ENCODE measurements at places on chromosomes 7 and 10.

DNA sequence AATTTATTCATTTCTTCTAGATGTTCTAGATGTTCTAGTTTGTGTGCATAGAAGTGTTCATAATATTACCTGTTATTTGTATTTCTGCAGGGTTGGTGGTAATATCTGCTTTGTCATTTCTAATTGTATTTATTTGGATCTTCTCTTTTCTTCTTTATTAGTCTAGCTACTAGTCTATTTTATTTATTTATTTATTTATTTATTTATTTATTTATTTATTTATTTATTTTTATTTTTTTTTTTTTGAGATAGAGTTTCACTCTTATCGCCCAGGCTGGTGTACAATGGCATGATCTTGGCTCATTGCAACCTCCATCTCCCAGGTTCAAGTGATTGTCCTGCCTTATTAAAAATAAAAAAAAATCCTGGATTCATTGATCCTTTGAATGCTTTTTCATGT, 114.8 kb upstream of the THSD7A start:
- no peak for DNase-seq

GRCh38 chr7:134616611-134617010, 30.0 kb upstream of the BPGM start:
- DNase-seq = no peak

DNA sequence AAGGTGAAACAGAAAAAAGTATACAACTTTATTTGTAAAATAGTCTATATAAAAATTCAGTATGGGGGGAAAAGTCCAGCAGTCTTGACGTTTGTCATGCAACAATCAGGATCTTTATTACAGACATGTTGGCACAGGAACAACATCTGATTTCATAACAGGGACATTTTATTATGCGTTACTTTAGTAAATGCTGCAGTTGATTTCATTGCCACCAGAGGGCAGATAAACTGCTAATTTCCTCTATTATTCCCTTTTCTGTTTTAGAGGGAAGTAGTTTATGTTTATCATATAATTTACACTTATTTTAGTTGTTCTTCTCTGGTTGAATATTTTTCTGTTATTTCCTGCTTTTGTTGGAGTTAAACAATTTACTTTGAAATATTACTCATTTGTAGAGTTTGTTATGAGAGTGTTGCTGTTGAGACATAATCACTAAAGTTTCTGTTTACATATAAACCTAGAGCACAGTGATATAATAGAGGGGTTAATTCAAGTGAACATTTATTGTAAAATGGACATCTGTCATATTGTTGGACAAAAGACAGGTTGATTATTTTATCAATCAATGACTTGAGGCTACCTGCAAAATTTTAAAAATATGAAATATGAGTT, 3.3 kb downstream of the PLXDC2 start:
- DNase-seq = no peak

DNA sequence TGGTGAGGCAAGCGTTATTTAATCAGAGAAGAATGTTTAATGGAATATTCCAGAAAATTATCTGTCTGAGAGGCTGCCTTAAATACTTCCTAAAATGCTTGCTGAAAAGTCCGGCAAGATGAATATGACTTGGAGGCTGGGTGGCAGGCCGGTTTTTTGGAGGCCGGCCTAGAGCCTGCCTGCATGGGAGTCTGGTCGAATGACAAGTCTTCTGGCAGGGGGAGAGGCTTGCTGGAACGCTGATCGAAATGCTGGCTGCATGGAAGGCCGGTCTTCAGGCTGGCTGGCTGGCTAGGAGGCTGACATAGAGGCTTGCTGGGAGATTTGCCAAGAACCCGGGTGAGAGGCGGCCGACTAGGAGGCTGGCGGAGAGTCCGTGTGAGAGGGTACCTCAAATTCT, 135.7 kb downstream of the OR13A1 start:
- DNase-seq = no peak

DNA sequence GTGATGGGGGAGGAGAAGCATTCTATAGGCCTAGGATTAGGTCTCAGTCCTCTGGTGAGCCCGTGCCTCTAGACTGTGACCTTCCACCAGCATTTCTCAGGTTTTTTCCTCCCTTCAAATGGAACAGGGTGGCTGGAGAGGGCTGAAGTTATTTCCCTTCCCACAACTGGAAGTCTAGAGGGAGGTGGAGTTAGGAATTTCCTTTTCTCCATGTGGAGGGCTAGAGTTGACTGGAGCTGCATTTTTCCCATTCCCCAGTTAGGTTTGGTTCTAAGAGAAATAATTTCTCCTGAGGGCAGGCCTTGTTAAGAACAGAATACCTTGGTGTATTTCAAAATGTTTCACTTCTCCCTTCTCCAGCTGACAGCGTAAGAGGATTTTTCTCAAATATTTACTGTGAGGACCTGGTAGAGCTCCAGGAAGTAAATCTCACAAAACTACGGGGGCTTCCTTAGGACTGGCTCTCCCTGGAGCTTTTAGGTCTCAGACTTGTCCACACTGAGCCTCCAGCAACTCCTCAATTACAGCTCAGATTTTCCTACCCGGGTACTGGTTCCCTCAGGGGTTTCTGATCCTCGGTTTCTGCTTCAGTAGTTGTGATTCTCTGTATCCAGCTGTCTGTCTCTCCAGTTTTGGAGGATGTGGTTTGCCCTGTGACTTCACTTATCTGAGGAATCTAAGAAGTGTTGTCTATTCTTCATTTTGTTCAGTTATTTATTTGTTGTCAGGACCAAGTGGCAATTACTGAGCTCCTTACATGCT, 6.0 kb upstream of the REEP3 start:
- DNase-seq = no peak

DNA sequence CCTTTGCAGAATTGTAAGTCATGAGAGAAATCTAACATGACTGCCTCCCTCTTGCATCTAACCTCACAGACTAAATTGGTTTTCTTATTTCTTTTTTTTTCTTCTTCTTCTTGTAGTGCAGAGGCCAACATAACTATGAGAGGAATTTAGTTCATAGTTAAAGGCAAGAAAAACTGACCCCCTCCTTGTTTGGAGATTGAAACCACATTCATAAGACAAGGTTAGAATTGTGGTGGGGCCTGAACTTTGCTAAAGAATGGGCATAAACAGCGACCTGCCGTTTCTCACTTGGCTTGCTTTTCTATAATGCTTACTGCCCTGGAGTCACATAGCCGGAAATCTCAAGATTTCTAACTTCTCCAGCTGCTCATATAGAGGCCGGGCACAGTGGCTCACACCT, 2.4 kb upstream of the POLM start:
- no peak for DNase-seq

DNA sequence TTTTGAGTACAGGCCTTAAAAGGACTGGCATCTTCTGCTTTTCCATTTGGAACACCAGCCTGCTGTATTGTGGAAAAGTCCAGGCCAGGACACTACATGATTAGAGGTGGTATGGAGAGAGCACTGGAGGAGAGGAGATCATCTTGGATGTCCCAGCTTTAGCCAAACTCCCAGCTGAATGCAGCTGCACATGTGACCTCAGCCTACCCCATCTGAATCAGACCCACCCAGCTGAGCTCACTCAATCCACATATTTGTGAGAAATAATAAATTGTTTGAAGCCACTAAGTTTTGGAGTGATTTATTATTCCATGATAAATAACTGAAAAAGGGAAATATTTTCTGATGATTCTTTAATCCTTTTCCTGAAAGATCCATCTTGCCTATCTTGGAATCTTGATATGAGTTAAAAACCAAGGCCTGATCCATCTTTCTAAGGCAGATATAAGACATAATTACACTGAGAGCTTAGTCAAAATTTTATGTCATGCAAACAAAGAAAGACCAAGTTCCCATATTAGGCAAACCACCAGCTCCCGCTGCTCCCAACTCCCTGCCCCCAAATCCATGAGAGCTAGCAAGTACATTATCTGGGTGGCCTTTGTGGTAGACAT, 55.1 kb upstream of the TRIL start:
- no peak for DNase-seq

- DNase-seq = no peak
Measured at GRCh38 chr7:45086331-45087065, 2.3 kb downstream of the NACAD start.

DNA sequence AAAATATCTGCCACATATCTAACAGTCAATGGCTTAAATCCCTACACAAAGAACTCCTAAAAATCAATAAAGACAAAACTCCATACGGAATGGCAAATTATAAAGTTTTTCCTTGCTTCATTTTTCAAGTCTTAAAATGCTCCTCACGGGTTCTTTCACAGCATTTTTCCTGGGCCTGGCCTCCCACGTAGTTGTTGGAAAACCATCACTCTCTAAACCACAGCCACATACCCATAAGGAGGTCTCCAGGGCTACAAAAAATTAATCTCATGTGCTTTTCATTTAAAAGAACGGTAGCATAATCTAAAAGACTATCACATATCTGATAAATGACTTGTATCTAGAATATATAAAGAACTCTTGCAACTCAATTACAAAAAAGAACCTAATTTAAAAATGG, 2.9 kb downstream of the COA1 start:
- DNase-seq = no peak

GRCh38 chr7:68971634-68972340, 626.5 kb upstream of the AUTS2 start:
- no peak for DNase-seq

- DNase-seq = no peak
Measured at GRCh38 chr7:112140600-112140999, 65.6 kb downstream of the DOCK4 start.

DNA sequence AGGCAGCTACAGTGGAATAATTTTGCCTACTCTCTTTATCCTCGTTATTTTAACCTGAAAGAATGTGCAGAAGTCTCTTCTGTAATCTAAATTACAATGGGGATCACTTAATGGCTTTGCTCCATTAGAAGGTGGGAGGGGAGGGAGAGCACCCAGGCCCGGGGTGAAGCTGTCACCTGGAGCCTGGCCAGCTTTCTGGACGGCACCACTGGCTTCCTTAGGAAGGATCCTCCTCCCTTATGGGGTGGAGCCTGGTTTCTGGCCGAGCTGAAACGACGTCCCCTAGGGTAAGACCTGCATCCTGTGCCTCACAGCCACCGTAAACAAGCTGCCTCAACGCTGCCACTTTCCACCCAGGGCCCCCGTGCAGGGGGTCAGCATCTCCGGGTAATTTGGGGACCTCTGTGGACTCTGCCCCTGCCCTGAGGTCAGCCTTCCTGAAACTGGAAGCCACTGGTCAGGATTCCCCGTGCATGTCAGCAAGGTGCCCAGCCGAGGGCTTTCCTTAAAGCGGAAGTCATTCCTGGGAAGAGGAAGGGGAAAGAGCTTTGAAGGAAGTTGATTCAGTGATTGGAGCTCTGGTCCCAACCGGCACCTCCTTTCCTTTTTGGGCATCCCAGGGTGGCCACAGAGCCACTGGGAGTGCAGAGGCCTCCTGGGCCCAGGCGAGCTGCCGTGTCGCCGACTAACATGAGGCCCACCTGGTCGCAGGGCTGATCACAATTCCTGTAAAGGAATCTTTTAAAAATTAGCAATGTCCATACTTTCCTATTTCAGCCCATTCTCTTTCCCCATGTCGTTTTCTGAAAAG, 569.1 kb downstream of the DNAJB6 start:
- no peak for DNase-seq

- DNase-seq = no peak
Measured at GRCh38 chr7:55651057-55651456, 78.8 kb upstream of the VOPP1 start.

DNA sequence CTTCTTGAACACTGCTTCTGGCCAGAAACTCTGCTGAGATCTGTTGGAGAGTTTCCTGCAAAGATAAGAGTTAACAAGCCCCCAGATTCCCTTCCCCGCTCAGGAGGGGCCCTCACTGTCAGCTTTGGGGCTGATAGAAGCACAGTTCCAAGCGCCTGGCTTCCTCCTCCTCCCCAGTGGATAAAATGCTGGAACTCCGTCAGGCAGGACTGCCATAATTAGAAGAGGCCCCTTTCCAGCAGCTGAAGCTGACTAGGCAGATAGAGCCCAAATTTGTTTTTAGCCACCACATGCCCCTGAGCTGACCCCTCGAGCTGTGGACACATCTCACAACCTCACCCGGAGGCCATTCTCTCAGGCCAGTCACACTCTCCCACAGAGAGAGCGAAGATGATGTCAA, 89.4 kb downstream of the TBXAS1 start:
- DNase-seq = no peak

GRCh38 chr10:78236416-78237015, 202.9 kb downstream of the RPS24 start:
- no peak for DNase-seq

GRCh38 chr7:97971990-97972943, 17.7 kb downstream of the OCM2 start:
- DNase-seq = peak; percentile 76

DNA sequence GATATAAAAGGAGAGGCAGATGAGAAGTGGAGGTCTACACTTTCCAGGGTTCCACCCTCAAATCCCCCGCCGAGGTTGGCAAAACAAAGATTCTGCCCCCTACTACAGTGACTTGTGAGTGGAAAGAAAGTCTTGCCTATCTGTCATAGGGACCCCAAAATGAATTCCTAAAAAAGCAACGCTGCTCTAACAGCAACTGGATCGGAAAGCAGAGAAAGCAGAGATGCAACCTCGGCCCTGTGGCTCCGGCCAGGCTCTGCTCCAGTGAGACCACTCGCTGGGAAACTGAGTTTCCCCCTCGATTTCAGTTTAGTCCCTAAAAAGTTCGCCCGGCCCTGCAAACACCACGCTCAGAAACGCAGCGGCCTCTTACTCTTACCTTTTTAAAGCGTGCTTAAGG, 297.9 kb upstream of the NFE2L3 start:
- no peak for DNase-seq

- DNase-seq = no peak
Measured at GRCh38 chr10:27145937-27146336, 8.2 kb downstream of the YME1L1 start.

DNA sequence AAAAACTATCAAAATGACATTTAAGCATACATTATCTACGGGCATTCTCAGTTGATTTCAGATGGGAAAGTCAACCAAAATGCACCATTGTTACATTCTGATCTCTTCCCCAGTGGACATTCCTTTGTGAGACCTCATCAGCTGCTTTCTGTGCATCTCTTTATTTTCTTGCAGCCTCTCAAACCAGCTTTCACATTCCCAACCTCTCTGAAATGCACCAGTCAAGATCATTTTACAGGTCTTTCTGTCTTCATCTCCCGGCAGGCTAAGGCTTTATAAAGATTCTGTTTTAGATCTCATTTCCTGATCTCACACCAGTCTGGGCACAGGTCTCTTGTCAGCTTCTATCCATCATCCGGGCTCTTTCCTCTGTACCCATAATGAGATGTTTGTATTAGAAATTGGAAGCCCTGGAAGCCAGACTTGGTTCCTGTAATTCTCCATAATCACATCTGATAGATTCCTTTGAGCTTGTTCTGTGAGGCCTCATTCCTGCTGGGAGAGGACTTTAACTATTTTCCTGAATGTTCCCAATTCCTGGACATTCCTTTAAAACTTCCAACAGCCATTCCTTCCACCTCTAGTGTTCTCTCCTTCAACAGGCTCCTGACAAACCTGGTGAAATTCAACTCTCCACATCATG, 44.3 kb upstream of the ARL4A start:
- no peak for DNase-seq

GRCh38 chr7:65477326-65477725, 103.7 kb downstream of the ZNF92 start:
- no peak for DNase-seq

- DNase-seq = no peak
Measured at GRCh38 chr7:100730136-100730800, 3.1 kb upstream of the ZAN start.

Measured in T-helper 2 cell (primary cell).